ENCODE measurements at places on chromosomes 7 and 10.
A peak's percentile ranks its signal among the peaks of the same experiment; 100 is the strongest.

DNA sequence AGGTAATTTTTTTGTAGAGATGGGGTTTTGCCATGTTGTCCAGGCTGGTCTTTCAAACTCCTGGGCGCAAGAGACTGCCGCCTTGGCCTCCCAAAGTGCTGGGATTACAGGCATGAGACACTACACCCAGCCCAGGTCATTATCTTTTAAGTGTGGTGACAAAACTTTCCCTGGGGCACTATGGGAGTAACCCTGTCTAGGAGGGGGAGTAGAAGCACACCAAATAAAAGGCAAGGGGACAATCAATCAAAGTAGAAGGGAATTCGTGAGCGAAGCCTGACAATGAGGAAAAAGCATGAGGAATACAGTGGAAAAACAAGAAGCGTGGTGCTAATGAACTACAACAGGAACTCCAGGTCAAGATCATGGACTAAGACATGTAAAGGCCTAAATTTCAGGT is 31.4 kb downstream of the IDE start:
- no peak for DNase-seq

DNA sequence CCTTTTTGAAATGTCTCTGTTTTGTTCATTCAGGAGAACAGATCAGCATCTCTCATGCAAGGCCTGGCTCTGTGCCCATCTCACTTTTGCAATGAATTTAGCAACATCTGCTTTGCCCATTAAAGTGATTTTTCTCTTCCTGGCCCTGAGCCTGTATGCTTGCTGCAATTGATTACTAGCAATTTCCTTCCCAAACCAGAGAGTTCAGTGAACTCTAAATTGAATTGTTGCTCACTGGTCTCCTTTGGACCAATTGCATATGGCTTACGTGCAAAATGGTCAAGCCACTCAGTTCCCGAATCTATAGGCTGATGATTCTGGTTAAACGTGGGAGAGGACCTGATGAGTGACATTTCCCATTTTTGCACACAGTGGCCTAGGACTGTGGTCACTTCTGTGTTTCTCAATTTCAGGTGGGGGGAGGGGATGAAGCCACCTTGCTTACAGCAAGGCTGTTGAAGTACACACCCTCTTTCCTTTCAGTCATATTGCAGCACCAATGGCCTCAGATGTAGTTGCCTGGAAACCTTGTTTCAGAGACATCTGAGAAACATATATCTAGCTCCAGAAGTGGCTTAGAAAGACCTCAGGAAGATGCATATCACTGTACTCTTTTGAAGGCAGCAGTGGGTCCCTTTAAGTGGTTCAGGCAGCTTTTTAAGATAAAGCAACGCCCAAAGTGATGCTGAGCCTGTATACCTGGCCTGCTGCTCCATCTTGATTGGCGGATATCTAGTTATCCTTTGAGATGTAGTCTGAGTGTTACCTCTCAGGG is 201.4 kb downstream of the PTEN start:
- DNase-seq = peak; percentile 32

GRCh38 chr10:22321924-22322640 is 1.2 kb downstream of the BMI1 start:
- no peak for DNase-seq

DNA sequence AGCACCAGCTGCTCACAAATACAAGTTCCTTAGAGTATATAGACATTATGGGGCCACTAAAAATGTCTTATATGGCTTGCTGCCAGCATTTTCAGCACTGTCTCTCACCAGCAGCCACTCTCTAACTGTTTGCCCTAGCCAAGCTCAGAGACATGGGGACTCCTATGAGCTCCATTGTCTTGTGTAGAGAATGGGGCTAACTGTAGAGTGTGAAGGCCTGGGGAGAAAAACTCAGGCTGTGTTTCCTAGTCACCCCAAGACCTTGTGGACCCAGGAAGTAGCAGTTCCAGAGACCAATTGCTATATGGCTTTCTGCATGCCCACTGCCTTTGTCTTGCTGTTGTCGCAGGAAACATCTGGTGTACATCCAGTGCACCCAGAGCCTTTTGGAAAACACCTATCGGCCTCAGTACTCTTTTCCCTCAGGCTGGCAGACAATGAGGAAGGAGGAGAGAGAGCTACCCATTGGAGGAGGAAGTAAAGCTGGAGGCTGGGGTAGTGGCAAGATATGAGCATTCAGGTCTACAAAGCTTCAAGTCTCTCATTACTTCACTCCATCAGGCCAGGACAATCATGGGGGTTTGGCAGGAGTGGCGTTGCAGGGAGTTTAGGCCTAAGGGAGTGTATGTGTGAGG is 28.4 kb downstream of the ENTPD1 start:
- DNase-seq = peak; percentile 46

GRCh38 chr10:96263176-96263575 is 8.2 kb downstream of the BLNK start:
- no peak for DNase-seq

- no peak for DNase-seq
Measured at GRCh38 chr10:112637901-112638300, 190.9 kb downstream of the VTI1A start.

GRCh38 chr7:106736508-106737201 is 75.7 kb upstream of the CCDC71L start:
- DNase-seq = no peak

DNA sequence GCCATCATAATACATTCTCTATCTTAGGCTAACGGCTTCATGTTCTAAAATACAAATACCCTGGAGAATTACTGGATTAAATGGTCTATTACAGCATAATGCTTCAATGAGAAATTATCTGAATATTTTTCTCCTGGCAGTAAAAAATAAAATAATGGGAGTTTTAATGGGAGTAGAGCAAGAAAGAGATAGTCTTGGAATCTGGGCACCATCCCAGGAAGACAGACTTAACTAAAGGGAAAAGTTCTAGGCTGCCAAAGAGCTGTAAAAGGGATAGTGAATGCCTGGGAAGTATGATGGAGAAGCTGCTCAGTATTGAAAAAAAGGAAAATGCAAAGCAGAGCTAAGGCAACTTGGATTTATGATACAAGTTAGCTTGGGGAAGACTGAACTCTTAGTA is 12.1 kb upstream of the SYPL1 start:
- no peak for DNase-seq

GRCh38 chr7:158676171-158676840 is 28.3 kb downstream of the NCAPG2 start:
- DNase-seq = no peak

DNA sequence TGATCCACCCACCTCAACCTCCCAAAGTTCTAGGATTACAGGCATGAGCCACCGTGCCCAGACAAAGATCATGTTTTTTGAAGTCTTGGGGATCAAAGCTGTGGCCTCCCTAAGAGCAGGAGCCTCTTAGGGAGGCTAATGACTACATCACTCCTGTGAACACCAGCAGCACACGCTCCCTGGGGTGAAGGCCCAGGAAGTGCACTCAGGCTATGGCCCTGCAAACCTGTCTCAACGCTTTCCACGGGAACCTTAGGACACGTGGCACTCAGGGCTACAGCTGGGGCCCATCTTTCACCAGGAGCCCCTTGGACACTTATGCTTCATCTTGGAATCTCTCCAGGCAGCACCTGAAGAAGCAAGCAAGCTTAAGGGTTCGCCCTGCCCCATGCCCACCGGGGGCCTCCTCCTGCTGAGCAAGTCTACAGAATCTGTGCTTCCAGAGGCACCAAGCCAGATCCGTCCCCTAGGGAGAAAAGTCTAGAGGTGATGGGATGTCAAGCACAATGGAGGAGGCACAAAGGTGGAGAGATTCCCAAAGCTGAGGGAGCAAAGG is 18.4 kb downstream of the VSTM4 start:
- DNase-seq = no peak

GRCh38 chr7:103937680-103938079 is 51.8 kb downstream of the RELN start:
- DNase-seq = no peak

DNA sequence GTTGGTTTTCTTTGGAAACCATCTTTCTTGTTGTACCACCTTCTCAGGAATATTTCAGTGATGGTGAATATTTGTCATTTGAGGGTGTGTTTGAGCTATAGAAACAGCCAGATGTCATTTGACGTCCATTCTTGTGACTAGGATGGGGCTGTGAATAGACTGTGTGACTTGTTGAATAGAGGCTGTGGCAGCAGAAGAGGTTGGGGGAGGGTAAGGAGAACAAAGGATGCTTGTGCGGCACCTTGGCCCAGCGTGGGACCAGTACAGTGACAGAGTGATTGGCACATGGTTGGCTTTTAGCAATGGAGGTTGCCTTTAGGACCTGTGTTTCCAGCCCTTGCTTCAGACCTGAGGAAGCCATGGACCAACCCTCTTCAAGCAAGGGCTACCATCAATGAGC is 11.3 kb downstream of the DMBT1 start:
- DNase-seq = no peak
